ENCODE measurements at places on chromosomes 7 and 10.

GRCh38 chr7:44565795-44566559 is 7.7 kb downstream of the DDX56 start:
- no peak for DNase-seq

DNA sequence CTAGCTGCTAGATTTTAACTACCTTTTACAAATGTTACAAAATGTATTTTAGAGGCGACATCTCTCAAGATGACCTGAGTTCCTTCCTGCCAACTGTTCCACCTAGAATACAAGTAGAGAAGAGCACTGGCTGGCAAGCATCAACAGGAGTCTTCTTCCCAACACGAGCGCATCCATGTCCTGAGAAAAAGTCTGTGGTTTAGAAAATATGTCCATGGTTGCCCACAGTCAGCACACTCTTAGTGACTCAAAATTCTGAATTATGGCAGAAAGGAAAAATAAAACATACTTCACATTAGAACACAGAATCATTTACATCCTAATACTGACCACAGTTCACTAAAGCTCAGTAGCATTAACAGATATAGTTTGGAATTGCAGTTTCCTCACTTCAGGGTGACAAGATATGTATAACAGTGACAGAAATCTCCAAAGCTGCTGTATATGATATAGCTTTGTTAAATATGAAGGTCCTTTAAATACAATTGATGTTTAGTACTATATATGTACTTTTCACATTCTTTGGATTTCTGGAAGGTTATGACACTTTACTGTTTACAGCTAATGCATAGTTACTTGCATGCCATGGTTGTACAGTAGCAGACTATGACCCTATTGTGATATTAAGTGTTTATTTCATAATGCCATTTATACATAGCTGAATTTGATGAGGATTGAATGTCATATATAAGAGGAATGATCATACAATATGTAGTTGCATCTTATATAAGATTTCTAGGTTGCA is 327.1 kb downstream of the GFRA1 start:
- DNase-seq: no peak

DNA sequence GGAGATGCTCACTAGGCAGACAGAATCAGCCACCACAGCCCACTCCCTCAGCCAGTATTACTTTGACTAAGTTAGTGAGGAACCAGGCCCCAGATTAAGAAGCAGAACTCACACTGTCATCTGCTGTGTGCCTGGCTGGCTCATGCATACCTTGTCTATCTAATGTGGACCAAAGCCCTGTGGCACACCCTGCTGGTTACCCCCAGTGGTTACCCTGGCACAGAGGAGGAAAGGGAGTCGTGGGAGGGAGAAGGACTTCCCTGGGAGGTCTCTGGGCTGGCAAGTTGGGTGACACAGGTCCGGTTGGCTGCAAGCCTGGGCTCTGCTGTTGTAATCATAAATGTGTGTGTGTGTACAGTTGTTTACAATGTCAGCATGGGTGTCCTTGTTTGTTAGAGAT is 7.5 kb upstream of the SH2D4B start:
- DNase-seq: no peak

DNA sequence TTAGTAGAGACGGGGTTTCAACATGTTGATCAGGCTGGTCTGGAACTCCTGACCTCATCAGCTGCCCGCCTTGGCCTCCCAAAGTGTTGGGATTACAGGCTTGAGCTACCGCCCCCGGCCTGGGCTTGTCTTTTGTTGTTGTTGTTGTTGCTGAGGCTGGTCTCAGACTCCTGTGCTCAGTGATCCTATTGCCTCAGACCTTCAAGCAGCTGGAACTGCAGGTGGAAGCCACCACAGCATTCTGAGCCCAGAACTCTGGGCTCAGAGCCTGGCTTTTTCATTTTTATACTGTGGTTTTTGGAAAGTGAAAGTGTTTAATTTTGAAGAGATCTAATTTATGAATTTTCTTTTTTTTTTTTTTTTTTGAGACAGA is 16.2 kb upstream of the DNAJB6 start:
- no peak for DNase-seq

- peak; percentile 55 for DNase-seq
Measured at GRCh38 chr10:8061274-8062211, 7.1 kb downstream of the GATA3 start.

DNA sequence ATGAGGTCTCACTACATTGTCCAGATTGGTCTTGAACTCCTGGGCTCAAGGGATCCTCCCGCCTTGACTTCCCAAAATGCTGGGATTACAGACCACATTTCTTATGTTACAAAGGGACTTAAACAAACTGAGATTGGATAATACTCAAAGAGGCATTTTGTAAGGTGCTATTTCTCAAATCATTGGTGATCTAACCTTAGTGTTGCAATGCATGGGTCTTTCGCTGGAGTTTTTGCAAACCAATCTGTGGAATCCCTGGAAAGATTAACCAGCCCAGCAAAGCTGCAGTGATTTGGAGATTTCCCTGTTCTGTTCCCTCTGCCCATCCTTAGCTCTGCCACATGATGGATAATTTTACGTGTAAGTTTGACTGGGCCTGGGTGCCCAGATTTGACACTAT is 20.4 kb upstream of the ECHDC3 start:
- DNase-seq: no peak

- no peak for DNase-seq
Measured at GRCh38 chr7:155764438-155764793, 47.8 kb downstream of the SHH start.

DNA sequence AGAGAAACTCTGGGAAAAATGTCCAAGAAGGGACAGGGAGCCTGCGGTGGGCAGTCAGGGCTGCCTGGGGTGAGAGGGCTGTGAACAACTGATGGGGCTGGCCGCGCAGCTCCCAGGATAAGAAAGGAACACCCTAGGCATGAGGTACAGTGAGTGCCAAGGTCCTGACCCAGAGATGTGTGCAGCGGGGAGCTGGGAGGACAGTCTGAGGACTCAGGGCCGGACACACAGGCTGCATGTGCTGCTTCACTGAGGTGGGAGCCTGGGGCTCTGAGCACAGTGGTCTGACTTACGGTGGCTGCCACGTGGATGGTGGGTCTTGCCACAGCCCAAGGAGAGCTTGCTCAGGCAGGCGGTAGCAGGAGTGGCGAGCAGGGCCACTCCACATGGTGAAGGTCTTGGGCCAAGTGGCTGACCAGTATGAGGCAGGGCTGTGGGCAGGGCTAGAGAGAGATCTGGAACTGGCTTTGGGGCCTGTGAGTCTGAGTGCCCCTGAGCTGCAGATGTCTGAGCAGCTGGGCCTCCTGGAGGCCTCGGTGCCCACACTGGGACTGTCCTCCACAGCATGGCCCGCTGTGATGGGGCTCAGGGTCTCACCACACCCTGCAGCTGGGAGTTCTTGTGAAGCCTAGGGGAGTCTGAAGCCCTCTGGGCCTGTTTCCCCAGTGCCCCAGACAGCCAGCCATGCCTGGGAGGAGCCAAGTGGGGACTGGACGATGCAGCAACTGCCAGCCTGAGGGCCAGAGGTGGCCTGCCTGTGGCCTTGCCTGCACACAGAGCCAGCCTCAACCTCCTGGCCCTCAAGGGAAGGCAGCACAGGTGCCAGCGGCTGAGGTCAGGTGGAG is 60.3 kb downstream of the RASGEF1A start:
- no peak for DNase-seq

DNA sequence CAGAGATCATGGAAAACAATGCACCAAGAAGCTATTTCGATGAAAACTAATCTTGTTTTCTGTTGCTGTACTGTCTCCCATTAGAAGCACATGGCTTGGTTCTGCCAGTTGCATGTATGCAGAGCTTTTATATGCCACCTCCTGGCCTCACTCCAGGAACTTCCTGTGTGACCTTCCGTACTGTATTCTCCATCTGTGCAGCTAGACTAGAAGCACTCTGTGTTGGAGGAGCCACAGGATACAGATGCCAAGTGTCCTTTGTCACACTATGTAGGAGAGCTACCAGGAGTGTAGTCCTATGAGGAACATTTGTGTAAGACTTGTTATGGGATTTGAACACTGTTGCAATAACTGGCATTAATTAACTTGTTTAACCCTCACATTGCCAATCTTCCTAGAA is 503.5 kb upstream of the TPK1 start:
- no peak for DNase-seq

DNA sequence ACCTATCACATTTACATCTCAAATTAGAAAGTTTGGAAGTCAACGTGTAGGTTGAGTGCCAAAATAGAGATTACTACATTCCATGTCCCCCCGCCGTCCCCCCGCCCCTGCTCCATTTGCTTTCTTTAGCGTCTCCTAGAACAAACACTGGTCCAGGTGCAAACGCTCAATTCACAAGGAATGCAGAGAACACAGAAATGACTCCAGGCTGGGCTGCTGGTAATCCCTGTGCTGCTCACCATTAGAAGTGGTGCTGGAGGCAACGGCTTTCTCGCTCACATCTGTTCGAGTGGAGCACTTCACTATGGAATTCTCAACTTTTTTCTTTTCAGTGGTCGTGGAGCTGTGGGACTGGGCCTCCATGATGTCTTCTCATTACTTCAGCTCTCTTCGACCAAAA is 14.1 kb downstream of the GLI3 start:
- DNase-seq: no peak

DNA sequence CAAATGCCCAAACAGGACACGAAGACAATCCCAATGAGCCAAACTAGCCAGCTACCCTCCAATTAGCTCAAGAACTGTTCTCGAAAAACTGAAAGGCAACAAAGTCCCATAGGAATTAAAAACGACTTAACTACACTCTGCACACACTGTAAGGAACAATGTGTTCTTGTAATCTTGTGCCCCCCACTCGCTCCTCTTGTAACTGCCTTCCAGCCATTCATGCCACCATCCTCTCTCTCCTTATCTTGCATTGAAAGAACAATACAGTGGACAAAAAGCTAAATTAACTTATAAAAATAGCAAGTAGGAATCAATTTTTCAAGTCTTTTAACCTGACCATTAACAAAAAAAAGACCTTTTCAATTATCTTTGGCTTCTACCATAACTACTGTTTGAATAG is 2.9 kb downstream of the CYTH3 start:
- DNase-seq: no peak

GRCh38 chr7:106840342-106840741 is 24.7 kb upstream of the PIK3CG start:
- DNase-seq: peak; percentile 51

- peak; percentile 35 for DNase-seq
Measured at GRCh38 chr7:95916573-95917297, 144.4 kb downstream of the DYNC1I1 start.

DNA sequence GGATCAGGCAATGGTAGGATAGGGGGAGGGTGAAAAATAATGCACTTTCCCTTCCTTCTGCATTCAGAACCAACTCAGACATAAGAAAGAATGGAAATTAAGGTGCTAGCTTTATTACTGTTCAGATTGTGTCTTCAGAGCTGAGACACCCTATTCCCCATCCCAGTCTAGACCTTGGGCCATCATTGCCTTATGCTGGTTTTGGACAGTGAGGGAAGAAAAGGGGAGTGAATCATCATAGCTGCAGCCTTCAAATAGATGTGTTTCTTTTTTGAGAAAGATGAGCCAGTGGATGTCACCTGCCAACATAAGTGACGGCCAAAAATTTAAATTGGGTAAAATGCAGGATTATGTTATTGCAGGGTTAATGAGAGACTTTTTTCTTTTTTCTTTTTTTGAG is 27.0 kb upstream of the TOMM7 start:
- DNase-seq: no peak

DNA sequence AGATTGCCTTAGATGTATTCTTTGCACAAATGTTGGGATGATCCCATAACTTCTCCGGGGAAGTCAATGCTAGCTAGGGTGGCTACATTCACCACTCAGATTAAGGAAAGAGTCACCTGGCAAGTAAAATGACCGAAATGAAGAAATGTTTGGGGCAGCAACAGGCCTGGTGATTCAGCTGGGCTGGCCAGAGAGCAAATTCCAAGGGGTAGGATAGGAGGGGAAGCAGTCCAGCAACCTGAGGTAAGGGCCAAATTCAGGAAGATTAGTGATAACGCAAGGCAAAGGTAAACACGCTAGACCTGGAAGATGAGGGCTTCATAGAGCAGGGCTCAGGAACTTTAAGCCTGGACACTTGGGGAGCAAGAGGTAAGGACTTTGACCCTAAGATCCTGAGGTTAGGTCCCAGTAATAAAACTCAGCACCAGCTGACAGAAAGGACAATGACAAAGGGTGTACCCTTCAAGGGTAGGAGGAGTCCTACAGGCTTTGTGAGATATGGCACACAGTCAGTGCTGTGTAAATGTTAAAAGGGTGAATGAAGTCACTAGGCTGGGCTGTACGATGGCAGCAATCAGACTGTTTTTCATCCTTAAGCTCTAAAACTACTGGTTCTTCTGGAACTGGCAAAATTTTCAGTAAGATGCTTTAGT is 22.7 kb upstream of the SMNDC1 start:
- DNase-seq: no peak

- DNase-seq: peak; percentile 67
Measured at GRCh38 chr7:27139334-27140125, 4.0 kb downstream of the HOXA5 start.

- DNase-seq: no peak
Measured at GRCh38 chr10:59843748-59844147, 62.6 kb downstream of the CCDC6 start.

Data from mammary epithelial cell (primary cell).